ENCODE measurements at places on chromosomes 13 and 19.

DNA sequence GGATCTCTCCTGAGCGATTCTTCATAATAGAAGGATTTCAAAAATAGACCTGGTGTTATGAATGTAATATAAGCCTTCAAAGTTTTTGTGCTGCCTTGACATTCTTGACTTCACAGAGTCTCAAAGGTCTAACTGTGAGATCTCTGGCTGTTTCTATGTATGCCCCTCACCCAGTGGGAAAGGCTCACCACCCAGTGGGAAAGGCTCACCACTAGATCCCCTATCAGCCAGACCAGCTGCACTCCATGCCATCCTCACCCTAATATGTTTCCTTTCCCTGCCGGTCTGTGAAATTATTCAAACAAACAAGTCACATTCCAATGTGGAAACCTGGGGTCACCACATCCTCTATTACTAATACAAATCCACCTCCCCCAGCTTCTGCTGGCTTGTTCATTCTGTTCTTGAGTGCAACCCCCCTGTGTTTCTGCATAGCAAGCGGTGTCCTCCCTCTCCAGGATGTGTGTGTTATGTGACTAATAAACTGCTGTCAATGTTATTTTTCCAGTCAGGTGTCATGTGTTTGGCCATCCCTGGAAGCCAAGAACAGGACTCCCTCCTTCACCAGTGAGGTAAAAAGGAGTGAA is 13.8 kb upstream of the SLITRK1 start:
- DNase-seq: no peak

DNA sequence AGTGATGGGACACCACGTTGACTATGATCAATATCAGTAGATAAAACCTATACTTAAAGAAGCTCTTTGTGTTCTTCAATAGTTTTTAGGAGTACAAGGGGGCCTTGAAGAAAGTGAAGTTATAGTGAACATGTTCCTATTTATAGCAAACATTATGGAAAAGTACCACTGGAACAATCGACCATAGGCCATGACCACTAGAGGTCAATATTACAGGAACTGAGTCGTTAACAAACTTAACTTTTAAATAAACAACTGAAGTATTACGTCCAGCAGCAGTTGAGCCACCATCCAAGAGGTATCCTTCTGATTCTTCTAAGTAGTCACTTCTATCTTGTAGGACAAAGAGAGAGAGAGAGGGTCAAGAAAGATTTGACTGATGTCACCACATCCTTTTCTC is 391.0 kb upstream of the SLITRK5 start:
- DNase-seq: no peak

DNA sequence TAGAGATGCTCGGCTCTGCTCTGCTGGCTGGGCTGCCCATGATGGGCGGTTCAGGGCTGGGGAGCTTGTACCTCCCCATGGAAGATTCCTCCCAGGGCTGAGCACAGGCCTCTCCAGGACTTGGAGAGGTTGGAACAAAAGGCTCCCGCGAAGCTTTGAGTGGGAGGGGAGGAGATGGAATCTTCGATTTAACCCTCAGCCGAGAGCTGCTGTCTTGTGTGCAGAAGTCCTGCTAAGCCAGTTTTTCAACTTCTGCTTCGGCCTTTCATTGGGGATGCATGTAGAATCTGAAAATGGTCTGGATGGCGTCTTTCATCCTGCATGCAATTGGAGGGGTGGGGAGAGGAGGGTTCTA is 163.3 kb downstream of the KDM4B start:
- DNase-seq: no peak

- DNase-seq: no peak
Measured at GRCh38 chr19:1223018-1223855, 14.6 kb downstream of the CBARP start.

- DNase-seq: no peak
Measured at GRCh38 chr19:22603518-22604440, 30.3 kb upstream of the ZNF492 start.

DNA sequence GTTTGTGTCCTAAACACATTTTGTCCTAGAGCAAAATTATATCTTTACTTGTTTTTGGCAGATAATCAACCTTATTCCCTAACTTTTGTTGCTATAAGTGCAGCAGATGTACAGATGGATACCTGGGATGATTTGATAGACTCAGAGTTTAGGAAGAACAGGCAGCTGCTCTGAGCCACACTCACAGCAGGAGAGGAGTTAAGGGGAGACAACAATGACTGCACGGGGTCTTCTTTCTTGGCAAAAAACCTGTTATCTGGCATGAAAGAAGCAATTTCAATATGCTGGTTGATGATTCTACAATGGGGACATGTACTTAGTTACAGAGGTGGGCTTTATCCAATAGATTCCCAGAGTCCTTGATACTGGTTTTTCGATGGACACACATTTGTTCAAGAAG is 258.9 kb upstream of the PCDH9 start:
- no peak for DNase-seq

- no peak for DNase-seq
Measured at GRCh38 chr13:111114362-111115060, 599 bp upstream of the ARHGEF7 start.

DNA sequence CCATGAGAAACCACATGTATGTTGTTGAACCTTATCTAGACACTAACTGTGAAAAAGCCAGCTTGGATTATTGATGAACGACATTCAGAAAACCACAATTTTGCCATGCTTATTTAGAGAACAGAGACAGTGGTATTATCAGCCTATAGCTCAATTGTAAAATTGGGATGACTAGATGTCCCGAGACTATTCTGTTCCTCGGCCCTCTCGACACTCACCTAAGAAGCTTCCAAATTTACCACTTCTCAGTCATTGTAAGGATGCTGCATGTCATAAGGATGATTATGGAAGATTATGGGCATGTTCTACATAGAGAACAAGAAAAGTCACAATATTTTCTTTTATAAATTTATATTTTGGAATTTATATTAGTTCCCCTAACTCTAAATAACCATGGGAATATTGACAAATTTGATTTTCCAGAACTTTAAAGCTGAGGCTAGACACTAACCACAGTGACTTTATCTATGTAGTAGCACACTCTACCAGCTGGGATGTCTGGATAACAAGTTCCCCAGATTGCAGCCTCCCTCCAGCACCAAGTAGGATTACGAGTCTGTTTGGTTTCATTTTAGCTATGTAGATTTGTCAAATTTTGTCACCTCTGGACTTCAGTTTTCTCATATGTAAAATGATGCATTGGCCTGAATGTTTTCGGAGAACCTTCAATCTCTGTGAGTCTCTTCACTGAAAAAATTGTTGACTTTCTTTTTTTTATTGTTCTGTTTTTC is 513.6 kb downstream of the IRS2 start:
- no peak for DNase-seq

Measured in T-helper 17 cell (primary cell).